ENCODE measurements at places on chromosomes 5 and 9.

GRCh38 chr5:73862796-73863195 lies 236.8 kb downstream of the ARHGEF28 start:
- DNase-seq: no peak

GRCh38 chr5:80406980-80407734 lies 707 bp upstream of the ZFYVE16 start:
- no peak for DNase-seq

- no peak for DNase-seq
These were observed 43.4 kb upstream of the SPINK5 start for GRCh38 chr5:148020257-148020988.

GRCh38 chr9:84697509-84698114 lies 28.1 kb downstream of the NTRK2 start:
- DNase-seq: no peak

DNA sequence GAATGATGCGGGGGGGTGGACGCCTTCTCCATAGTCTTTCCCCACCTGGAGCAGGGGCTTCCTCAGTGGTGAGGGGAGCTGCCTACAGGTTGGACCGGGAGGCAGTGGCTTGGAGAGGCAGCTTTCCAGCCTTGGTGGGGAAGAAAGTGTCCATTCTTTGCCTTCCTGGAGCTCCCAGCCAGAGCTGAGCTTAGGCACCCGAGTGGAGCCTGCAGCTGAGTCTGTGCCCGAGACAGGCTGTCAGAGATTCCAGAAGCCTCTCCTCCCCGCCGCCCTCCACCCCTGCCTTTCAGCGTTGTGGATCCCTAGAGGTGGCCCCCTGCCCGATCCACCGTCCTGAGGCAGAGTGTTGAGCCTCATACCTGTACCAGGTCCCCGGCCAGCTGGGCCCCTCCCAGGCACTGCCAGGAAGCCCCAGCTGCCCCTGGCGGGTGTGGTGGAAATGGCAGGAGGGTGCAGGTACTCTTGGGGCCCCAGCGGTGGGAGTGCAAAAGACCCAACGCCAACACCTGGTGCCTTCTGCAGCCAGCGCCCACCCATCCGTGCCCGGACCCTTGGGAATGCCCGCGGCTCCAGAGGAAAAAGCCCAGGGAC lies 112.0 kb downstream of the RXRA start:
- DNase-seq: no peak

All from stimulated activated CD8-positive, alpha-beta memory T cell treated with anti-CD3 and anti-CD28 coated beads, Interleukin-4, amount 100 ng/mL, for 1 hour (primary cell).